ENCODE measurements at places on chromosomes 7 and 10.
A peak's percentile ranks its signal among the peaks of the same experiment; 100 is the strongest.

DNA sequence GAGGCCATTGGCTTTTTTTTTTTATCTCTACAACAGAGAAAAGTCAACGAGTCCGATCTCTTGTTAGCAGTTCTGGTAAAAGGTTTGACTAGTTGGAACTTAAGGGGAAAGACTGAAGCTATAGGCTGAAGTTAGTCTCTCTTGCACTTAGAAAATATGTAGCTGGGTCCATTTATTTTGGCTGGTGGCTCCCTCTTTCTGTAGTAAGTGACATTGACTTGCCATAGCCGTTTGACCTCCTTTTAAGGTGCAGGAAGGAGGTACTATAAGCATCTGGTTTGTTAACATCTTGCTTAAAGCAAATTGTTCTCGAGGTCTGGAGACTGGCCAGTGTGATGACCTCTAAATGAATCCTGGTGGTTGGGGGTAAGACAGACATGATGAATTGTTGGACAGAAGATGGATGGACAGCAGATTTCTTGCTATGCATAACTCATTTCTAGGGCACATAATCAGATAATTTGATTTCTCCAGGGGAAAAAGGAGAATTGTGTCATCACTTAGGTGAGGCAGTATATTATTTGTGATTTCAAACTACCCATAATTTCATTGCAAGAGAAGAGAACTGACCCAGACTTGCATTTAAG lies 356.3 kb upstream of the GALNT17 start:
- DNase-seq, result no peak

- DNase-seq, result no peak
Observed at GRCh38 chr7:102310414-102310815, 23.7 kb downstream of the SH2B2 start.

GRCh38 chr7:3887096-3887690 lies 586.1 kb downstream of the SDK1 start:
- no peak for DNase-seq

GRCh38 chr10:64508029-64508661 lies 986.9 kb downstream of the REEP3 start:
- DNase-seq, result no peak

DNA sequence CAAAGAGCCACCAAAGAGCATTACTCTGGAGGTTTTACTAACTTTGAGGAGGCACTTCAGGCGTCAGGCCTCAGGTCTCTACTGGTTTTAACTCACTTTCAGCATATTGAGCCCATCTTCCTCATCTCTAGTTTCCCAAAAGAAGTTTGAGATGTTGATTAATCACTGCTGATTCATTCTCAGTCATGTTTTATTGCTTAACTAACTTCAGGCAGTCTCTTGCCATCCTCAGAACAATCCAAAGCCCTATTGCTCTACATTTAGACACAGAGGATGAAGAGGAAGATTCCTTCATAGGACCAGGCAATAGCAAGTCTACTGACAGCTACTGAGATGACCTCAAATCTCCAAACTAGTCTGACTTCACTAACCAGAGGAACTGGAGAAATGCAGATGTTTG lies 39.1 kb upstream of the BET1 start:
- no peak for DNase-seq

DNA sequence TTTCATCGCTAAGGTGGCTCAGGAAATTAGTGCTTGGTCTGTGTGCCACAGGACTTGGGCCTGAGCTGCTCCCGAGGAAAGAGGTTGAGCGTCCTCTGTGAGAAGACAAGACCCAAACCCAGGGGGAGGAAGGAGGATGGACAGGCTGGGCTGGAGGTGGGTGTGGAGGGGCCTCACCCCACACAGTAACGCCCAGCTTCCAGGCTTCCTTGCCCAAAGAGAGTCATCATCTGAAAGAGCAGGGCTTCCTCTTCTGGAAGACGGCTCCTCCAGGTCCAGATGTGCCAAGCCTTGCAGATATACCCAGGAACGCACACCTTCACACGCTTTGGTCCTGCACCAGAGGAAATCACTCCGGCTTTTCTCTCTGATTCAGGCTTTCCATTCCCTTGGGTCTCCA lies 127.8 kb upstream of the MGMT start:
- no peak for DNase-seq

DNA sequence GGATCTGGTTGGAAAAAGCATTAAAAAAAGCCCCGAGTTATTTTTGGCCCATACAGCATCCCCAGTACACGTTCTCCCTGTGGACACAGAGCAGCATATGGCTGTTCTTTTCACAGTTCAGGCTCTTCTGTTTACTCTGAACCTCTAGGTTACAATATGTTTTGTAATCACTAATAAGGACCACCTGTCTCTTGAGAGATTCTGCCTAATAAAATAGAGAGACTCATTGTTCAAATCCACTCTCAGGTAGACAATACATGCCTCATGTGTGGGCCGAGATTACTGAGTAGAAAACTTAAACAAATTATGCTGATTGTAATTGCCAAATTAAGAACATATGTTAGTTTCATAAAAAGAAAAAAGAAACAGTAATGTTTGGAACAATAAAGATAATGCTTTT lies 647.7 kb downstream of the GRM8 start:
- no peak for DNase-seq

DNA sequence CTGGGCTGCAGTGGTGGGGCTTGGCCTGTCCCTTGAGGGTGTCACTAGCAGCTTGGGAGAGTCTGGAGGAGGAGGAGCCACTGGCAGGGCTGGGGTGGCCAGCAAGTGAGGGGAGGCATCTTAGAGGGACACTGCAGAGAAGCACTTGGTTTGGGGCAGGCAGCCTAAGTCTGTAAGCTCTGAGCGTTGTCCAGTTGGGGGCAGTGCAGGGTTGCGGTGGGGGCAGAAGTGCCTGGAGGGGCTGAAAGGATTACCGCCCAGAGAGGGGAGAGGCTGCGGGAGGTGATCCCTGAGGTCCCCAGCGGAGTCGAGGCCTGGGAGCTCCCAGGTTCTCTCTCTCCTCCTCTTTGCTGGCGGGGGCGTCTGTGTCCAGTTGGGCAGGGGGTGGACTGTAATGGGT lies 7.4 kb downstream of the ADCYAP1R1 start:
- no peak for DNase-seq

DNA sequence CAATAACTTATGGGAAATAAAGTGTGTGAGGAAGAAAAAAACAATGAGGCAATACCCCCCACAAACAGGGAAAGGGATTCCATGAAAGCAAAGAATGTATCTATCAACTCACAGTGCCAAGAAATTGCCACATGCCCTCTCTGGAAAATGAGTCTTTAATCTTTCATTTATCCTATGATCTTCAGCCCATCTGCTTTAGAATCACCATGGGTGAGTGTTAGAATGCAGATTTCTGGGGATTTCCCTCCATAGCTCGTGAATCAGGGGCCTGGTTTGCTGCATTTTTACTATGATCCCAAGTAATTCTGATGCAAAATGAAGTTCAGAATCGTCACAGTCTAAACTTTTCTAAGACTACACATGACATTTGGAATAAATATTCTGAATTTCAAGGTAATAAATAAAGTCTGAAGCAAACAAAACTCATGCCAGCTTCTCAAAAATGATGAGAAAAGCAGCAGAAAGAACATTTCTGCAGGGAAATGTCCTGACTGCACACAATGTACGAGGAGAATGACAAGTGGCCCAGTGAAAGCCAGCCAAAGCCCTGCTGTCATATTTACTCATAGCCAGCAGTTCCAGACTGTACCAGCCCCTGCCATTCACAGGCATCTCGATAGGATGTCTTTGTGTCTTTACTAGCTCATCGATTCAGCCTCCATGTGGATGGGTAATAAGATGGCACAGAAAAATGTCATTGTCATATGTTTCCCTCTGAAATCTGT lies 167.1 kb downstream of the ELMO1 start:
- DNase-seq, result no peak

DNA sequence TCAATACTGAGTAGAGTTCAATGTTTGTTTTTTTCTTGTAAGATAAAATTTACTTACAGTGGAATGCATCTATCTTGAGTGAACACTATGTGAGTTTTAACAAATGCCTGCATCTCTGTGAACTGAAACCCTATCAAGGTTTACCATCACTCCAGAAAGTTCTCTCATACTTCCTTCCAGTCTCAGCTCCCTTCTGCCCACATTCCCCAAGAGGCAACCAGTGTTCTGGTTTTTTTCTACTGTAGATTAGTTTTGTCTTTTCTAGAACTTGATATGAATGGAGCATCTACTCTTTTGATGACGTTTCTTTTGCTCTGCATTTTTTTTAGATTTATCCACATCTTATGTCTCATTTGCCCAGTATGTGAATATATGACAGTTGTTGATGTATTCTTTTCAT lies 17.1 kb downstream of the WIPI2 start:
- no peak for DNase-seq

DNA sequence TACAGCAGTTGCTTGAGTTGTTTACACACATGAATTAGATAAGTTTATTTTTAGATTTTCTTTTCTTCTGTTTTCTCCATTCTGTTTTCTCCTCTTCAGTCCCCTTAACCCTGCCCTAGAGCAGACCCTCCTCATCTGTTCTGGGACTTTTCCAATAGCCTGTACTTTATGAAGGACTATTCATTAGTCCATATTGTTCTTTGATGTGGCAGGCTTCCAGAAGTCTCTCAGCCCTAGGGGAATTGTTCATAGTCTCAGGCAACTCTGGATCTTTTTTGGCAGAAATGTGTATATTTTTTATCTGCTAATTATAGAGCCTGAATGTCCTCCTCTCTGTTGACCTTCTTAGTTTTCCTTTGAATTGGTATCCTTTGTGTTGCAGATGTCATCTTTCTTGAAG lies 25.4 kb downstream of the KAT6B start:
- DNase-seq, result no peak

DNA sequence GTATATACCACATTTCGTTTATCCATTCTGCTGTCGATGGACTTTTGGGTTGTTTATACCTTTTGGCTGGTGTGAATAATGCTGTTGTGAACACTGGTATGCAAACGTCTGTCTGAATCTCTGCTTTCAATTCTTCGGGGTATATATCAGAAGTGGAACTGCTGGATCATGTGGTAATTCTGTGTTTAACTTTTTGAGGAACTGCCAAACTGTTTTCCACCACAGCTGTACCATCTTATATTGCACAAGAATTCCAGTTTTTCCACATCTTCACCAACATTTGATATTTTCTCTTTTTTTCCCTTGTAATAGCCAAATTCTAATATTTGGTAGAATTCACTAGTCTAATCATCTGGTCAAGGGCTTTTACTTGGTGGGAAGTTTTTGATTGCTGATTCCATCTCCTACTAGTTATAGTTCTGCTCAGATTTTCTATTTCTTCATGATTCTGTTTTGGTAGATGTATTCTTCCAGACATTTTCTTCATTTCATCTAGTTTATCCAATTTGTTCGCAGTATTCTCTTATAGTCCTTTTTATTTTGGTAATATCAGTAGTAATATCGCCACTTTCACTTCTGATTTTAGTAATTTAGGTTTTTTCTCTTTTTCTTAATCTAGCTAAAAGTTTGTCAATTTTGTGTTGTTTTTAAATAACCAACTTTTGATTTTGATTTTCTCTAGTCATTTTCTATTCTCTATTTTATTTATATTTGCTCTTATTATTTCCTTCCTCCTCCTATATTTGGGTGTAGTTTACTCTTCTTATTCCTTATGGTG lies 271.2 kb downstream of the ZEB1 start:
- no peak for DNase-seq

DNA sequence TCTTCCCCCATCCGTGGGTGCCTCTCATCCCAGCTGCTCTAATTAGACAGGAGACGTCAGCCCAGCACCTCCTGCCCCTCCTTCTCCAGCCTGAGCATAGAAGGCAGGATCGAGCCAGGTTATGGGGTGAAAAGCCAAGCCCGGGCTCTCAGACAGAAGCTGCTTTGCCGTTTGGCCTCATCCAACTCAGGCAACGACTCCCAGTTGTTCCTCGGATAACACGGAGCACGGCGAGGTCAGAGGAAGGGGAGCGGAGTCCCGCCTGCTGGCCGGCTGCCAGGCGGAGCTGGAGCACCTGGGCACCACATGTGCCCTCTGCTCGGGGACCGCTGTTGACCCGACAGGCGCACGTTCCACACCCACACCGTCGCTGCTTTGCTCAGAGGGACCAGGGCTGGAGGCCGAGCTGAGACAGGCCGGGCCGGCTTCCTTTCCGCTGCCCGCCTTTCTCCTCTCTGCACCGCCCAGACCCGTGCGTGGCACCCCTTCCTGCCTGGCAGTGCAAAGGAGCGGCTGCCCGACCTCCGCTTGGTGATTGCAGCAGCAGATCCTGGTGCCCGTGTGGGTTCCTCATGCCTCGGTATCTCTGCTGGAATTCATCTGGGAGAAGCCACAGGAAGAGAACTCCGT lies 21.6 kb upstream of the UNCX start:
- no peak for DNase-seq

GRCh38 chr7:7979558-7979957 lies 11.0 kb downstream of the GLCCI1 start:
- DNase-seq, result no peak

DNA sequence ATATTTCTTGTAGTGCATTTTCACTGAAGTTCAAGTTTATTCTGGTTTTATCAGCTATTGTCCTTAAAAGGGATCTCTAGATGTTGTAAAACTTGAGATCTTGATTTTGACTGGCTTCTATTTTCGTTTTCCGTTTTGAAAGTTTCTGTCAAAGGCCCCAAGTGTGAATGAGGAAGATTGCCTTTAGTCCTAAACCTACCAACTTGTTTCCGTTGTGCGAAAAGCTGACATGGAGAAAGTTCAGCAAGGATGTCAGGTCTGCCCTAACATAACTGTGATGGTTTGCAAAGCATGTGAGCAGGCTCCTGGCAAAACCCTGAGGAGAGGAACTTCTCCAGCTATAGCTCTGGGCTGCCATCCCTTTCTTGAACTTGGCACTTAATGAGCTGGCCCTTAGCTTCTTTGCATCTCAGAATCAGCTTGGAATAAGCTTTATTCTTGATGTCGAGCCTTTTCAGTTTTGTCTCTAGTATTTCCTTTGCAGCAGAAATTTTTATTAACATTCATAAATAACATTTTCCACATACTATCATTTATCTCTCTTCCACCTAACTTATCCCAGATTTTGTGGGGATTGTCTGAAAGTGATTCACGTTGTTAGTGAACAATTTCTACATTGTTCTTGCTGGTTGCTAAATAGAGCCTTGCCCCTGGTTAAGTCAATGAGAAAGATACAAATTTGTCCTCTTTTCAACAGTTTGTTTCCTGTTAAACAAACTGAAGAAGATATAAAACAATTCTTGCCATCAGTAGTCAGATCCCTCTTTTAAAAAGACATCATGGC lies 559.4 kb downstream of the SUGCT start:
- DNase-seq, result no peak

DNA sequence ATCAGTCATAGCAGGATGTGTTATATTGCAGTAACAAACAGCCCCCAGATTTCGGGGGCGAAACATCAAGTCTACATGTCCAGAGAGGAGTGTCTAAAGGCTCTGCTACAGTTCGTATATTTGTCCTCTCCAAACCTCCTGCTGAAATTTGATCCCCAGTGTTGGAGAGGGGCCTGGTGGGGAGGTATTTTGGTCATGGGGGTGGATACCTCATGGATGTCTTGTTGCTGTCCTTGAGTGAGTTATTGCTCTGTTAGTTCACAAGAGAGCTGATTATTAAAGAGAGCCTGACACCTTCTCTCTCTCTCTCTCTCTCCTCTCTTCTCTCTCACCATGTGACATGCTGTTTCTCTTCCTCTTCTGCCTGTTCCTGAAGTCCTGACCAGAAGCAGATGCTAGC lies 343.7 kb downstream of the TCERG1L start:
- DNase-seq, result no peak

GRCh38 chr10:81894616-81895015 lies 19.6 kb downstream of the NRG3 start:
- no peak for DNase-seq

GRCh38 chr7:128168667-128169210 lies 72.3 kb upstream of the LEP start:
- DNase-seq, result peak; percentile 60

All from femur (tissue), 1 donor.